ENCODE measurements at places on chromosomes 12 and 14.

- no peak for DNase-seq
Measured at GRCh38 chr14:51478175-51478621, 173.5 kb upstream of the FRMD6 start.

DNA sequence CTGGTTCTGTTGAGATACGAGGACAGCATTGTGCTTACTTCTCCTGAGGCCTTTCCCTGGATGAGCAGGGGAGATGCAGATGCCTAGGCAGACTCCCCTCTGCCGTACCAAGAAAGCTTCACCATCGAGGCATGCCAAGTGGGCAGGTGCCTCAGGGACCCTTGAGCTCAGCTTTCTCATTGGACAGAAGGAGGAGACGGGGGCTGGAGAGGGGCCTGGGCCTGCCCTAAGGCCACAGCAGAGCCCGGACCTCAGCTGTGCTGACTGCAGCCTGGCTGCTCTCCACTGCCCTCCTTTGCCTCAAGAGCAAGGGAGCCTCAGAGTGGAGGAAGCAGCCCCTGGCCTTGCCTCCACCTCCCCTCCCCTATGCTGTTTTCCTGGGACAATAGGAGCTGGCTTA, 23.4 kb downstream of the SERPINA1 start:
- DNase-seq = no peak

GRCh38 chr14:102182936-102183619, 43.4 kb downstream of the WDR20 start:
- DNase-seq = no peak

DNA sequence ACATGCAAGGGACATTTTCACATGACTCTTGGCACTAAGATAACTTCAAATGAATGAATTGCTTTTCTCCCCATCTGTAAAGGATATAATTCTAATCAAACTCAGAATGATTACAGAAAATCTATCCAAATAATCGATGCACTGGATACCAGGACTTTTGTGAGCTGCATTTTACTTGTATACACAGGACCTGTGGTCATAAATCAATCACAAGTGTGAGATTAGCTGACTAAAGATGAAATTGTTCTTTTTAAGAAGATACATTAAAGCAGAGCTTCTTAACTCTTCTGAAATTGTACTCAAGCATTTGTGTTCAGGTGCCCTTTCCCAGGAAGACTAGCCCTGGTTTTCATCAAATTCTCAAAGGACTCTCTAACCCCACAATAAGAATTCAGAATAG, 66.3 kb downstream of the ESR2 start:
- no peak for DNase-seq

- DNase-seq = no peak
Measured at GRCh38 chr12:67927815-67928214, 61.4 kb upstream of the IFNG-AS1 start.

DNA sequence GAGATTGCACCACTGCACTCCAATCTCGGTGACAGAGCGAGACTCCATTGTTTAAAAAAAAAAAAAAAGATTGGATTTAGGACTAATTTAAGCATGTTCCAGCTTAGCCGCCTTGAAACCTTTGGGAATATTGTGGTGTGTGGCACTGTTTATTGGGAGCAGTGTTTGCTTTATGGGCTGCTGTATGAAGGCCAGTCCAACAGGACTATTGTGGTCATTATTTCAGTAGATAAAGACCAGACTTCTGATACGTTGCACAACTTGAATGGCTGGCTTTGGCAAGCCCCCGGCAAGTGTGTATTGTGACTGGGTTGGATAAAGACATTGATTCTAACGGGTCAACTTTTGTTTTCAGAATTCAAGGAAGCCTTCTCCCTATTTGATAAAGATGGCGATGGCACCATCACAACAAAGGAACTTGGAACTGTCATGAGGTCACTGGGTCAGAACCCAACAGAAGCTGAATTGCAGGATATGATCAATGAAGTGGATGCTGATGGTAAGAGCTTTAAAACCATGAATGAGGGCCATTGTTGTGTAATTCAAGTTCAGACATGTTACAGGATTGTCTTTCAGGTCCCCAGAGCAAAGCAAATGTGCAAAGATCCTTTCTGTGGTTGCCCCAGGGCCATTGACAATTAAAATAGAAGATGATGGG, 4.2 kb downstream of the CALM1 start:
- no peak for DNase-seq

- DNase-seq = no peak
Measured at GRCh38 chr14:94470311-94470710, 5.7 kb downstream of the SERPINA9 start.

DNA sequence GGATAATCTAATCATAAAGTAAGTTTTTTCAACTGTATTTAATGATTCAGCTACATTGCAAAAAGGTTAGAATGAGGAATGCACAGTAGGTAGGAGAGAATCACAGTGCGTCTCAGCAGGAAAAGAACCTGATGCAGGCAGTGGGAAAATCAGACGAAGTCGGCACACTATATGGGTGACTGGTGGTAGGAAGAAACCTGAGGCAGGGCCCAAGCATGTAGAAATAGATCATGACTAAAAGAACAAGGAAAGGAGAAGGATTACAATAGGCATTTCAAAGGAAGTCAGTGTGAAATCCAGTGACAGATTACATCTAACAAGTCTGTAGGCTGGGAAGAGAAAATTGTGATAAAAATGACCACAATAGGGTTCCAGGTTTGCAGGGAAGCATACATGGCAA, 267.0 kb downstream of the MED13L start:
- no peak for DNase-seq

DNA sequence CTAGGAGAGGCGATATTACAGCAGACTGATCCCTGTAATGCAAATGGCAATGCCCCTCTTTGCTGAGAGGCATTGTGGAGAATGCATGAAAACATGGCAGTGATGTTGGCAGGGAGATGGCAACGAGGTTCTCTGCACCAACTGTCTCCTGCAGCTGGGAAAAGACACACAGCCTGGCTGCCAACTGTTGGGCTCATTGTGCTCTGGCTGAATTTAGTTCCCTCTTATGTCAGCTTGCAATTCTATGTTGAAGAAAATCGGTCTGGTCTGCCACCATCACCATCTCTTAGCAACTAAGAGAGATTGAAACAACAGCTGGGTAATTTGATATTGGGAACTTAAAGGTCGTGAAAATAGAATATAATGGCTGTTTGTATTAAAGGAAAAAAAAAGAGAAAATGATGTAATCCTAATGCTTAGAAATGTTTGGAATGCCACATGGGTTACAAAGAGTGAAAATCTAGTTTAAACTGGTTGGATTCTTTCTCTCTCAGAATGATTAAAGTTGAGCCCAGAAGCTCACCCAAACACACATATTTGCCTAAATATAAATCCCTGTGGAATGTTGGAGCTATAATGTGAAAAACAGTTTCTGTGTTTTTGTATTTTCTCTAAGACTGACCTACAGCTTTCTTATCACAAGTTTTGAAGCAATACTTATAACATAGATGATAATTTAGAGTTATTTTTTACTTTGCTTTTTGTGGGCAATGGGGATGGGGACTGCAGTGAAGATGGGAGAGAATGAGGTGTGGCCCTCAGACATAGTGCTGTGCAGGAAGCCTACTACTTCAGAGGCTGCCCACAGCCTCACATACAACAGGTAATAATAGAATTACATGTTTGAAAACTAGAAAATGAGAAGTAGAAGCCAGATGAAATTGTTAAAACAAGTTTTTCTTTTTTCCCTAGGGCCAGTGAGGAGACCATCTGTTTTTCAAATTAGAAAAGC, 143.7 kb downstream of the AKAP6 start:
- no peak for DNase-seq

GRCh38 chr12:79426121-79426520, 264.6 kb downstream of the PAWR start:
- DNase-seq = no peak

- no peak for DNase-seq
Measured at GRCh38 chr14:44099743-44100488, 407.2 kb downstream of the FSCB start.

- no peak for DNase-seq
Measured at GRCh38 chr14:72559669-72560255, 334.1 kb downstream of the DPF3 start.

- no peak for DNase-seq
Measured at GRCh38 chr12:111181143-111181726, 187.7 kb downstream of the PHETA1 start.

DNA sequence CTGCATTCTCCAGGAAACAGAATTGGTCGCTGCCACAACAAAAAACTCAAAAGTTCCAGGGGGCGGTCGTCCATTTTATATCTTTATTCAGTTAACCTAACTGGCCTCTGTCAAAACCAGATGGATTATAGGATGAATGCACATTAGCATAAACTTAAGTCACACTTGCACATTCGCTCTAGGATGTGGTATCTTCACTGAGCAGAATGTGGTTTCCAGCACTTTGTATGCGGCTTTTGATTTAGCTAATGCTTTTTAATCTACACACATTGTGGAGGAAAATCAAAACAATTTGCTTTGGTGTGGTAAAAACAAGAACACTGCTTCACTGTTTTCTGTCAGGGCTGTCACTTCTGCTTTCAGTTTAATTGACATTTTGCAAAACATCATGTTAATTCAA, 4.5 kb downstream of the TAS2R50 start:
- DNase-seq = no peak

DNA sequence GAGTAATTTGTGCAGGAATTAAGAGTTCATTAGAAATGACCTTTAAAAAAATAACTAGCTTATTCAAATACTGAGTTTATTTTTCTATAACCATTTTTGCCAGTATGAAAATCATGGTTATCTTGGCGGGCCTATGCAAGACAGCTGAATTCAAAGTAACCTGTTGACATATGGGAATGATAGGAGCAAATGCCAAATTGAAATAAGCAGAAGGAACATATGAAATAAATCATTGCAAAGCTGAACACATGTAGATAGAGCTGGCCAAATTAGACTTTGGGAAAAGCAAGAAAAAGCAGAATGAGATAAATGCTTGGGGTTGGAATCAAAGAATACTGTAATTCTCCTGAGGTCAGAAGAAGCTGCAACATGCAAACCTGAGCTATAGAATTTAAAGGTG, 372.5 kb downstream of the ADAMTS20 start:
- no peak for DNase-seq

GRCh38 chr14:38409071-38409705, 153.3 kb upstream of the CLEC14A start:
- DNase-seq = no peak

Data from stimulated activated CD8-positive, alpha-beta memory T cell treated with anti-CD3 and anti-CD28 coated beads, Interleukin-15, amount 100 ng/mL, for 1 hour (primary cell).